Naive thymus-derived CD8-positive, alpha-beta T cell (primary cell): ENCODE measurements at places on chromosomes 1 and 21.

GRCh38 chr1:54488065-54488750 is 59.8 kb upstream of the ACOT11 start:
- DNase-seq: peak; percentile 76

GRCh38 chr1:186155594-186155993 is 219.5 kb downstream of the TPR start:
- DNase-seq: no peak

GRCh38 chr1:153598309-153599172 is 14.4 kb downstream of the S100A16 start:
- DNase-seq: no peak

DNA sequence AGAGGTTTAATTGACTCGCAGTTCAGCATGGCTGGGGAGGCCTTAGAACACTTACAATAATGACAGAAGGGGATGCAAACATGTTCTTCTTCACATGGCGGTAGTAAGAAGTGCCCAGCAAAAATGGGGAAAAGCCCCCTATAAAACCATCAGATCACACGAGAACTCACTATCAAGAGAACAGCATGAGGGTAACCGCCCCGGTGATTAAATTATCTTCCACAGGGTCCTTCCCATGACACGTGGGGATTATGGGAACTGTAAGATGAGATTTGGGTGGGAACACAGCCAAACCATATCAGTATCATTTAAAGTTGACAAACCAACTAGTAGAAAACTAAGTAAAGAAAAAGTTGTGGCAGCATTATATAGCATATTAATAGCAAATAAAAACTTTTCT is 71.3 kb upstream of the DNAJC6 start:
- DNase-seq: no peak

GRCh38 chr1:147669469-147670318 is 630 bp downstream of the ACP6 start:
- peak; percentile 16 for DNase-seq
